Activated T-cell treated with anti-CD3 and anti-CD28 coated beads for 48 hours (primary cell): ENCODE measurements at places on chromosomes 16 and 17.

- no peak for DNase-seq
Observed at GRCh38 chr16:81003610-81004460, 2.9 kb downstream of the CMC2 start.

DNA sequence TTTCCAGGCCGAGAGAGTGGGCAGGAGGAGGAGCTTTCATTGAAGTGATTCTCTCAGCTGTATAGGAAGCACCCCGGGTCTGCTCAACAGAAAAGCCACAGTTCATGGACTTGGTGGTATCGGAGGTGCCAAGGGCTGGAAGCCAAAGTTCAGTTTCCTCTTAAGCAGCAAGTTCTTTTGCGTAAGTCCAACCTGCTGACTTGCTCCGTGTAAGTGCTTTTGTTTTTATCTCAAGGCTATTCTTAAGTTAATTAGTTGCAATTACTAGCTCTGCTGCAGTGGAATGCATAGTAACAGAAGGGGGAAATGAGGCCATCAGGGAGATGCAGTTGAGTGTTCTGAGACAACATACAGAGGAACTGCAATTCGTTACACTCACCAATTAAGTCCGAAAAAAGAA, 44.6 kb downstream of the SMIM36 start:
- no peak for DNase-seq

DNA sequence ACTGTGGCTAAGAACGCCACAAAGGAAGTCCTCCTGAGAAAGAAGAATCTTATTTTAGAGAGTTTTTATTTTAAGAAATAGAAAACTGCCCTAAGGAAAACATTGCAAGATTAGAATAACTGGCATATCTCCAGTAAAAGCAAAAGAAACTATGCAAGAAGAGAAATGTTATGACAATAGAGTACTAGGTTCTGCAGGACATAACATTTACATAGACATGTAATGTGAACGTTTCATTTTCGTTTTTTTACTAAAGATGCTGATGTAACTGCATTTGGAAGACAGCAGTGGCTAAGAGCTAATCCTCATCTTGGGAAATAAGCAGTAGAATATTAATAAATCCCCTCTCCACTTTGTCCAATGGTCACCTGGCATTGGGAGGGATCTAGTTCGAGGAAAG, 7.8 kb upstream of the ASGR2 start:
- DNase-seq, result no peak

DNA sequence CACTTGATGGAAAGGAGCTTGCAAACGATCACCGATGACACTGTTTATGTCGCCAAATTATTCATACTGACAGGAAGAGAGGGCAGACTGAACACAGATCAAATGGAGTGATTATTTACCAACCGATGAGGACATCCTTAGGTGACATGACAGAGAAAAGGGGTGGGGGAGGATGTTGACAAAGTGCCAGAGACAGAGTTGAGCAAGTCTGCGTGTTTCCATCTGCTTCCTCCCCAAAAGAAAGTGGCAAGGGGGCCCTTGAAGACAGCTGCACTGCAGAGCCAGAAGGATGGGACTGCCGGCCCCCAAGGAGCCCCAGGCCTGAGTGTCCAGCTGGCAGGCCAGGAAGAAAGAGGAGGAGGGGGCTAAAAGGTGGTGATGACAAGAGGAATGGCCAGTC, 191.0 kb upstream of the RPL38 start:
- peak; percentile 9 for DNase-seq
